Lung microvascular endothelial cell (primary cell): ENCODE measurements at places on chromosomes 13 and 19. TPM values are rescaled to one million over a fixed set of nuclear protein-coding genes. Genes with fewer than 3 reads are reported as not detected.

DNA sequence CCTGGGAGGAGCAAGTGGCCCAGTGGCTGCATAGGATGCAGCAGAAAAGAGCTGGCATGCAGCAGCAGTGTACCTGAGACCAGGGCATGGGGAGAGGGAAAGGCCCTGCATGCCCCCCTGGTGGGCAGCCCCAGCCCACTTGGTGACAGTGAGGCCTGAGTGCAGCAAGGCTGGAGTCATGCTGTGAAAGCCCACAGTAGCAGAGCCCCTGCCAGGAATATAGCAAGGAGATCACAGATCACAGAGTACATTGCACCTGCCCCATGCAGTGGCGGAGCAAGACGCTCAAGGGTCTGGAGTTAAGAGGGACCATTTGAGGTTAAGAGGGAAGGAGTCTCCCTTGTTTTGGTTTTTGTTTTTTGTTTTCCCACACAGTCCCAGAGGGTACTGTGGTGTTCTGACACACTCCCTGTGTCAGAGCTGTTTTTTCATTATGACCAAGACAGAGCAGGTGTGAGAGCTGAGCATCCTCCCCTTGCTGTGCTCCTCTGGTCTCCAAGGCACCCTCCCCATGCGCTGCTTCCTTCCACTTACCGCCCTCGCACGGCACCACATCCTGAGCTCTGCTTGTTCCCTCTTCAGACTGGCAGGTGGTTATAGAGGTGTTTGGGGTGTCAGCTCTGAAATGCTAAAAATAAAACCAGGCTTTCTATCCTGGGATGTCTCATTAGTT is 85.0 kb upstream of the UBL3 start:
- DNase-seq = no peak

DNA sequence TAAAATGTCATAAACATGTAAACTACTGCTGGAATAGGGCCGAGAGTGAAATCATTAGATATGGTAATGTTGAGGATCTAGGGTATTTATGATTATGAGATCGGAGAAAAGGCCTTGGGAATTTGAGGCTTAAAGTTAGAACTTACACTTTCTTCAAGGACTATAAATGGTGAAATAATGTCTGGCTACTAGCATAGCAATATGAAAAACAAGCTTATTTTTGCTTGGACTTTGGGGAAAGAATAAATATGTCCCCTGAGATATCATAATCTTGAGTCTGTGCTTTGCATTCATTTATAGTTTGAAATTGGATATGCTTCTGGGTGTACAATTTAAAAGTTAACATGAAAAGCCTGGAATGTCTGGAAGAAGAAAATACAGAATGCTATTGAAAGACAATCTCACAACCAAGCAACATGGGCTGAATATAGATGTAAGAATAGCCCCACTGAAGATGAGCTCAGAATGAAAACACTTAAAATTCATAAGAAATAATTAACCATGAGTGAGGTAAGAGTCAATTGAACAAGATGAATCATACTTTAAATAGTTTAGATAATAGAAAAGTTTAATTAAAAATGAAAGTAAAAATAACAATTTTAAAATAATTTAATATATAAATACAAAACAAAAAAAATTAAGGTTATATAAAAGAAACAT is 1555.4 kb upstream of the MIR17HG start:
- no peak for DNase-seq

- DNase-seq = no peak
Observed at GRCh38 chr13:23765531-23765930, 123.7 kb downstream of the MIPEP start.

GRCh38 chr19:51148580-51148979 is 6.5 kb downstream of the SIGLEC7 start:
- no peak for DNase-seq

GRCh38 chr13:100630555-100630954 is 42.0 kb upstream of the GGACT start:
- peak; percentile 18 for DNase-seq

DNA sequence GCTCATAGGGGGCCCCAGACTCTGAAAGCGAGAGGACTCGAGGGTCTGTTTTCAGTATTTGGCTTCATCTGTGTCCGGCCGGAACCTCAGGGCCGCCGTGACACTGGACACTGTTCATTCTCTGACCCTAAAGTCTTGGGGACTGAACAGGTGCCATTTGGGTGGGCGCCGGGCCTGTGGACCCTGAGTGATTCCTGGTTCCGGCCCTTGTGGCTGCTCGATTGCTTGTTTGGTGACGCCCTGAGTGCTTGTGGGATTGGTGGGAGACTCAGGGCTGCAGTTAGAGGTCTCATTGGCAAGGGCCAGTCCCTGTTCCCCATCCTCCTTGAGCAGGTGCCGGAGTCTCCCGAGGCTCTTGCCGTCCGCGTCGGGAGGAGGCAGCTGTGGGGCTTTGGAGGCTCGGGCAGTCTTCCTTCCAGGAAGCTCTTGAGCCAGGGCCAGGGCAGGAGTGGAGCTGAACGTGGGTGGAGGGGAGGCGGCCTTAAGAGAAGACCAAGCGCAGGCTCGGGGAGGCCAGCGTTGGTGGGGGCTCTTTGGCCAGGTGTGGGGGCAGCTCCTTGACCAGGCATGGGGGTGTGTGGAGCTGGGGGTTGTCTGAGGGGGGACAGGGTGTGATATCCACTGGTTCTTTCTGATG is 4.7 kb downstream of the PTBP1 start:
- peak; percentile 72 for DNase-seq

DNA sequence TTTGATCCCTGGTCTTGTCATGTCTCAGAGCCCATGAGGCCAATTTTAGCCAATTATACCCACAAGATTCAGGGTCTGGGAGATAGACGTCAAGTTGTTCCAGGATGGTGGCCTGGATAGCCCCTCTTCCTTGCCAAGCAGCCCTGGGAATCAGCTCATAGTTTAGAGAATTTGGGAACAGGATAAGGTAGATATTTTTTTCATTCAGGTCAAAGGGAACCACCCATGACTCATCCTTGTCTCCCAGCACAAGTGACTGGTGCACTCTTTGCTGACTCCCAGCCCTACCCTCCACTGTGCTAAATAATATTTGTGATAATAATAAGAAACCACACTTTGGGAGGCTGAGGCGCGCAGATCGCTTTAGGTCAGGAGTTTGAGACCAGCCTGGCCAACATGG is 17.1 kb upstream of the S1PR4 start:
- DNase-seq = peak; percentile 70

DNA sequence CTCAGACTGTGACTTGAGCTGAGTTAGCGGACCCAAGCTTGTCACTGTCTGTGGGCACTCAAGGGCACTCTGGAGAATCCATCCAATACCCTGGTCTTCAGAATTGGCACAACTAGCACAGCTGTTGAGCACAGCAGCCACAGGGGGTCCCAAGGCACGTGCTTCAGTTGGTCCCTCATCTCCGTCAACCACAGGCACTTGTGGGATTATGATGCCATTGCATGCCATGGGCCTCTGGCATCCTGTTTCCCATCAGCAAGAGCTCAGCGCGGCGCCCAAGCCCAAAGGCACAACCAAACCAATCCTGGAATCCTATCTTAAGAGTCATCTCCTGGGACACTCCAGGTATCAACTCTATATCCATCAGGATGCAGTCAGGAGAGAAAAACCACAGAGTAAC is 3.7 kb upstream of the B3GNT8 start:
- DNase-seq = no peak

- DNase-seq = no peak
Observed at GRCh38 chr19:17842663-17843291, 5.0 kb downstream of the JAK3 start.

DNA sequence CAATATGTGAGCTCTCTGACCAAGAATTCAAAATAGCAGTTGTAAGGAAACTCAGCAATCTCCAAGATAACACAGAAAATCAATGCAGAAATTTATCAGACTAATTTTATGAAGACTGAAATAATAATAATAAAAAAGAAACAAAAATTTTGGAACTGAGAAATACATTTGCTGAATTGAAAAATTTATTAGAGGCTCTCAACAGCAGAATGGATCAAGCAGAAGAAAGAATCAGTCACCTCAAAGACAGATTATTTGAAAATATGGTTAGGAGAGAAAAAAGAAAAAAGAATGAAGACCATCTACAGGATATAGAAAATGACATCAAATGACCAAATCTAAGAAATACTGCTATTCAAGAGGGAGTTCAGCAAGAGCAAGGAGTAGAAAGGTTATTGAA is 75.6 kb downstream of the RFC3 start:
- DNase-seq = no peak

DNA sequence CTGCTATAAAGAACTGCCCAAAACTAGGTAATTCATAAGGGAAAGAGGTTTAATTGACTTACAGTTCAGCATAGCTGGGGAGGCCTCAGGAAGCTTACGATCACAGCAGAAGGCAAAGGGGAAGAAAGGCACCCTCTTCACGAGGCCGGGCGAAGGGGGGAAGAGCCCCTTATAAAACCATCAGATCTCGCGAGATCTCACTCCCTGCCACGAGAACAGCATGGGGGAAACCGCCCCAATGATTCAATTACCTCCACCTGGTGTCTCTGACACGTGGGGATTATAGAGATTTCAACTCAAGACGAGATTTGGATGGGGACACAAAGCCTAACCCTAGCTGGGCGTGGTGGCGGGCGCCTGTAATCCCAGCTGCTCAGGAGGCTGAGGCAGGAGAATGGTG is 42.8 kb downstream of the SLC6A16 start:
- no peak for DNase-seq

GRCh38 chr19:38836159-38836982 is 4.8 kb upstream of the ECH1 start:
- no peak for DNase-seq

DNA sequence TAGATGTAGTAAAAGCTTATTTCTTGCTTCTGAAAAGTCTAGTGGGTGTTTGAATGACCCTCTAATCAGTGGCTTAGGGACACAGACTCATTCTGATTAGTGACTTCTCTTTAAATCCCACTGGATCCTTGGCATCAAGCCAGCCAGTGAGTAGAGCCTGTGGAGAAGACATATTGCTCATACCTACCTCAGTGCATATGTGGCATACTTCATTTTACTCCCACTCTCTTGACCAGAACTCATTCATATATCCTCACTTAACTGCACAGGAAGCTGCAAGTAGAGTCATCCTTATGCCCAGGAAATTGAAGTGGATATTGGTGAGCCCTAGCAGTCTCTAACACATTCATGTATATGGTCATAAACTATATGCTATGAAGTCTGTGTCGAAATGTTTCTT is 148.3 kb downstream of the PDS5B start:
- no peak for DNase-seq

- no peak for DNase-seq
Observed at GRCh38 chr19:45409557-45409920, 3.1 kb downstream of the POLR1G start.

GRCh38 chr13:34030782-34031181 is 212.8 kb downstream of the RFC3 start:
- no peak for DNase-seq

DNA sequence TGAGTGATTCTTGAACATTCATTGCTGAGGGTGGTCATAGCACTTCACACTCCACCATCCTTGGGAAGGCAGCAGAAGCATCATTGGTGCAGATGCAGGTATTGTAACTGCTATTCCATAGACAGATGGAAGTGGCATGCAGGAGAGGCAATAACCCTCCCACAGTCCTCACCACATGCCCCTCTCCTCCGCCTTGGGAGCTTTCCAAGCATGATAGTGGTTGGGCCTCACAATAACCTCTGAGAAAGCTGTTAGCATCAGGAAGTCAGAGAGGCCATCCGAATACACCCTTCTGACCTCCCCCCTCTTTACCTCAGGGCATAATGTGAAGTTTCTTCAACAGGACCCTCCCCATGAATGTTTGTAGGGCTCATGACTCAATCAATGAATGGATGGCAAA is 177.9 kb downstream of the KATNAL1 start:
- no peak for DNase-seq

- no peak for DNase-seq
Observed at GRCh38 chr19:13171146-13171545, 20.9 kb downstream of the IER2 start.

DNA sequence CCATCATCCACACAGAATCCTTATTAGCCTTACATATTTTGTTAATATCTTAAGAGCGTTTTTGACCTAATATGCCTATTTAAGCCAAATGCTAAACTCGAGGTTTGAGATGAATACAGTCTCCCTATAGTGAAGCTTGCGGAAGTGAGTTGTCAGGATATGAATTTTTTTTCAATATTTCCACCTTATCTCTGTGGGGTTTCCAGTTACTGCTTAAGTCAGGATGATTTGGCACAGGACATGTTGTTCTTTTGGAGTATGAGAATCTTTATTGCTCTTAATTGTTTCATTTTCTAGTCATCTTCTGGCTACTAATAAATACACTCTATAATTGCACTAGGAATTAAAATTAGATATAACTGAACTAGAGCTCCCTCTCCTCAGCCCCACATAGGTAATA is 44.2 kb upstream of the GPC6 start:
- DNase-seq = no peak

GRCh38 chr13:75934889-75935288 is 298.8 kb downstream of the LMO7 start:
- no peak for DNase-seq

DNA sequence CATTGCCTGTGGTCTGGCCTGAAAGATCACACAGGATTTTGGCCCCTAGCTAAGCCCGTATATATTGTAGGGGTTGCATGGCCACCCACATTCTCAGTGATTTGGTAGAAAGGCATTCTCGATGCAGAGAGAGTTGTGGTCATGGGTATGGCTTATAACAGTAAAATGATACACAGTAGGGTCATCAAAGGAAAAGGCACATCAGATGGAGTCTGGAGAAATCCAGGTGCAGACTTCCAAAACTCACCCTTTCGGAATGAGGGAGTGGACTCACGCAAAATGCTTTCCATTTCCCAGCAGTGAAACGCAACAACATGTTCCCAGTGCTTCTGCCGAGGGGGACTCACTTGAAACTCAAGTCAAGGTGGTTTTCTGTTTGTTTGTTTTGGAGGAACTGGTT is 802.5 kb upstream of the SLITRK1 start:
- no peak for DNase-seq

The KLK15 gene
- not detected in 2 replicates for total RNA-seq

The SYCN gene
- total RNA-seq = not detected in 2 replicates

The MIDN gene
- 3.2 and 5.4 TPM in 2 replicates for total RNA-seq

The YJEFN3 gene
- under 0.01 and 0.20 TPM in 2 replicates for total RNA-seq

The LGI4 gene
- total RNA-seq = not detected in 2 replicates

The CGB8 gene
- total RNA-seq = not detected in 2 replicates

The ANKLE1 gene
- 0.20 and 0.44 TPM in 2 replicates for total RNA-seq
